ENCODE measurements at places on chromosomes 6 and 20.

DNA sequence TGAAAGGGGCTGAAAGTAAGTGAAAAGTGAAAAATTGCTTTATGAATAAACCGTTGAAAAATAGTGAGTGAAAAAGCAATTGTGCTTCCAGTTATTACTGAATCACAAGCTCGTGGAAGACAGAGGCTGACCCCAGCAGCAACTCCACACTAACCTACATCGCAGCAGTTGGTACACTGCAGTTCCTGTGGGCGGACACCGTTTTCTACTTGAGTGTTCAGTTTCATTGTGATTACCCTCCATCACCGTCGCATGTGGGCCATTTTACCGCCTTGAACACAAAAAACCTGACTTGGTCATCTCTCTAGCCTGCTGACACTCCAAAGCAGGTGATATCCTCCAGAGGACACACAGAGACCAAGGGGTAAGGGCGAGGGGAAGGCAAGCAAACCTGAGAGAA lies 28.4 kb downstream of the PRDM1 start:
- no peak for DNase-seq

DNA sequence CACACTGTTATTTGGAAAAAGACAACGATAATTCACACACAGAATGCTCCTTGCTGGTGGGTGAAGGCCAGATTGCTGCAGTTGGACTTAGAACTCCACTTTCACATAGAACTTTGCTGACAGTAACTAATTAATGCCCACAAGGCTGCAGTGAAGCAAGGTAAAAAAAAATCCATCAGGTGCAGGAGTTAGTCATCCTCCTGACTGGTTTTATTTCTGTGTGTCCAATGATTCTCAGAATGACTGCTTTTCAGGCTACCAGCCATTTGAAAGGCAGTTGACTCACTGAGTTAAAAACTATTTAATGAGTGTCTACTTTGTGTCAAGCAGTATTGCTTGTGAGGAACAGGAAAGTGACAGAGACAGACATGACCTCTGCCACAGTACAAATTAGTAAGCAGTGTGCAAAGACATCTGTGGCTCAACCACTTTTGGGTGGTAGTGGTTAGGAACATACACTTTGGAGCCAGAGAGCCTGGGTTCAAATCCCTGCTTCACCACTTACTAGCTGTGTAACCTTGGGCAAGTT lies 41.9 kb downstream of the ELOVL5 start:
- no peak for DNase-seq

DNA sequence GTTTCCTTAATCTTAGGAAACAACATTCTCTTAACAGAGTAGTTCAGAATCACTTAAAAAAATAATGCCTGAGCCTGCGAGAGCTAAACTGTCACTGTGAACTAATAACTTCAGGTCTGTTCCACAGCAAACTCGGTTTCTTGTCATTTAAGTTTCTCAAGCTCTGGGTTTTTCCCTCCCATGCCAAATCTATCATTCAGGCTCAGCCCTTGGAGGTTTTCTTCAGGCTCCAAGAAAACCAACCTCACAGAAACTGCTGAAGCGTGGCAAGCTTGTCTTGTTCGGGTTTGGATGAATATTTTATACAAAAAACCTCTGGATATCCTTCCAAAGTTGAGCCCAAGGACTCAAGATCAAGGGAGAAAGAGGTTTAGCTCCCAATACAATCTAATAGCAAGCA lies 99.7 kb upstream of the SNX9 start:
- DNase-seq = no peak

- DNase-seq = no peak
These were observed 25.0 kb downstream of the NDUFAF5 start for GRCh38 chr20:13809855-13810254.

DNA sequence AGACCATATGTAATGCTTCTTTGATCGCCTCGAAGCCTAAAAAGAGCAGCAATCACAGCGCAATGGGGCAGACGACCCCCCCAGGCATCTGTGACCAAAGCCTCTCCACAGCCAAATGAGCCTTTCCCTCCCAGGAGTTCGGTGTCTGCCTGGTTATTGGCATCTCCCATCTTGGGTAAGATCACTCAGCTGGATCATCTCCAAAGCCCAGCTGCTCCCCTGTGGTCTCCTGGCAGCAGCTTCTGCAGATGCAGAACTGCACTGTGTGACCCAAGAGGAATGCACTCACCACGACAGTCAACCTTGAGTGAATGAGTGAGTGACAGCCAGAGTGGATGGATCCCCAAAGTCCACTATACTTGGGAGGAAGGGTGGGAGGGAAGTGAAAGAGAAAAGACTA lies 44.8 kb upstream of the IYD start:
- no peak for DNase-seq

- DNase-seq = no peak
These were observed 62.6 kb upstream of the PMEPA1 start for GRCh38 chr20:57772349-57772964.

- no peak for DNase-seq
These were observed 32.8 kb upstream of the TASP1 start for GRCh38 chr20:13671512-13671911.

DNA sequence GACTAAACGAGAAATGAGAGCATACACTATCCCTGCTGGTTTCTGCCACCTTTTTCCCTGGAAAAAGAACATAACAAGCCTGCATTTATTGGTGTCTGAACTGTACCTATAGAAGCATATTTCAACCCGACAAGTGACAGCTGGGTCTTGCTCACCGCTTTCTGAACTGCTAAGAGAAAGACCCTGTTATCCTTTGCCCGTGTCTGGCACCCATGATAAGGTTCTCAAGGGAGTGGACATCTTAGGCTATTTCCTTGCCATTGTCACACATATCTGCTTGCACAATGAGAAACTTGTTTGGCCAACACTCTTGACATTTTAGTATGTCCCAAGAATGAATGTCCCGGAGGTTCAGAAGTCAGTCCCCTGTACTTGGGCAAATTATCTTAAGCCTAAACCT lies 19.3 kb downstream of the RIPOR2 start:
- no peak for DNase-seq

GRCh38 chr6:20802596-20802995 lies 268.3 kb downstream of the CDKAL1 start:
- no peak for DNase-seq

- no peak for DNase-seq
These were observed 75.2 kb upstream of the MYL9 start for GRCh38 chr20:36466089-36466488.

GRCh38 chr6:167349631-167350274 lies 24.9 kb downstream of the TTLL2 start:
- no peak for DNase-seq

DNA sequence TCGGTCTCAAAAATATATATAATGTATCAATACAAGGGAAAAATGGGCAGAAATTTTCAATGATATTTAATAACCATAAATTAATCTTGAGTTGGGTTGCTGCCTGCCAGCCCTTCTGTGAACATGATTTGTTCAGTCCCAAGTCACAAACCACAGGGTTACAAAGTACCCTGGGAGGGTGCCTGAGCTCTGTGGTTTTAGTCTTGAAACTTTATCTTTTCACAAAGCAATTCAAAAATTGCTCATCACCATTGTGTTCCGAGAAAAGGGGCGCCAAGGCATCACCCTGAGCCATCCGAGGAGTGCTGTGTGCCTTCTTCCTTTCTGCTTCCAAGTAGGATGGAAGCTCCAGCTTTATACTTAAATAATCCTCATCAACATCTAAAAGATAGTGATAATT lies 141.6 kb upstream of the AKAP12 start:
- no peak for DNase-seq

DNA sequence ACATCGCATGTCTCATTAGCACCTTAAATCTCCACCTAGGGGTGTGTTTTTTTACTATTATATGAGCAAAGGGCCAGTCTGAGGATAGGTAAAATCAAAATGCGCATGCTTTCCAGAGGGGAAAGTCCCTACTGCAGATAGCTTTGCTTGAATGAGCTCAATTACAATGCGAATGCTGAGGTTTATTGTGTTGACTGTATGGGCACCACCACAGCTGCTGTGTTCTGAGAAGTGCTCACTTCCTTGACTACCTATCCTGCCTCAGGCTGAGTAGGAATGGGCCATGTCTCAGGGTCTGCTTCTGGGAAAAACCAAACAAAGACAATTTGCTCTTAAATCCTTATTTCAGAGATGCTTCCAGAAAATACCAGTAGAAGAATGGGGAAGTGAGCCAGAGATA lies 36.6 kb downstream of the MOCS1 start:
- DNase-seq = no peak

- no peak for DNase-seq
These were observed 94.3 kb upstream of the OLIG3 start for GRCh38 chr6:137588472-137588871.
